Thyroid gland (tissue), 4 donors: ENCODE measurements at places on chromosomes 4 and X. TPM values are rescaled to one million over a fixed set of nuclear protein-coding genes. Genes with fewer than 3 reads are reported as not detected.

The MAPK10 gene
- 78.2 TPM for total RNA-seq

The ARHGAP24 gene
- 54.4 TPM for total RNA-seq

The CNGA1 gene
- 0.34 TPM for total RNA-seq

The MMRN1 gene
- total RNA-seq, result 156 TPM

- DNase-seq, result no peak
Measured at GRCh38 chr4:6910960-6911874, 1.6 kb downstream of the TBC1D14 start.

- DNase-seq, result no peak
Measured at GRCh38 chr4:148057516-148057915, 325.6 kb downstream of the ARHGAP10 start.

DNA sequence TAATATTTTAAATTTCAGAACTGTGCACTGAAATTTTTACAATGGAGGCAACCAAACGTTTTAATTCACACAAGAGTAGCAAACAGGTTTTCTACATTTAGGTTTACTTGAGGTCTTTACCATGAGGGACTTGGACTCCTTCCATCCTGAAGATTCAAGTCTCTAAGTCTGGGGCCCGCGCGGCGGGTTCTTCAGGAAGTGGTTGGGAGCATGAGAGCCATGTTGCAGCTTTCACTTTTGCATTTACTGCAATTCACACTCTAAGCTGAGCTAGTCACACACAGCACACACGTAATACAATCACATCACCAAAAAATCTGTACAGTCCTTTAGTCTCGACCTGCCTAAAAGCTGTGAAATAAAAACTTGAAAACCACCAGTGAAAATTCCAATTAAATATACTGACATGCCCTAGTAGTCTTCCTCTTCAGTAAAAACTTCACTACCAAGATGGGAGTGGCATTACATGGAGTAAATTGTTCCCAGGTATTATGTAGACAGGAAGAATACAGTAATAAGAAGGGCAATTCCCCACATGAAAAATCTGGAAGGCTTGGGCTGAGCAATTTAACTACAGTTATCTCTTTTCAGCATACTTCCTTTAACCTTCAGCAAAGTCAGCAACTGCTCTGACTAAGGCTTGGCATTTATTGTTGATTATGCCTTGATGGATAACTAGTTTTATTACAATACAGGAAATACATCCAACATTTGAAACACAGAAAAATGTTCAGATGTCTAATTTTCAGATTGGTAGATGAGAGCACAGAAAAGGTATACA is 571.1 kb upstream of the DIPK2B start:
- DNase-seq, result no peak

DNA sequence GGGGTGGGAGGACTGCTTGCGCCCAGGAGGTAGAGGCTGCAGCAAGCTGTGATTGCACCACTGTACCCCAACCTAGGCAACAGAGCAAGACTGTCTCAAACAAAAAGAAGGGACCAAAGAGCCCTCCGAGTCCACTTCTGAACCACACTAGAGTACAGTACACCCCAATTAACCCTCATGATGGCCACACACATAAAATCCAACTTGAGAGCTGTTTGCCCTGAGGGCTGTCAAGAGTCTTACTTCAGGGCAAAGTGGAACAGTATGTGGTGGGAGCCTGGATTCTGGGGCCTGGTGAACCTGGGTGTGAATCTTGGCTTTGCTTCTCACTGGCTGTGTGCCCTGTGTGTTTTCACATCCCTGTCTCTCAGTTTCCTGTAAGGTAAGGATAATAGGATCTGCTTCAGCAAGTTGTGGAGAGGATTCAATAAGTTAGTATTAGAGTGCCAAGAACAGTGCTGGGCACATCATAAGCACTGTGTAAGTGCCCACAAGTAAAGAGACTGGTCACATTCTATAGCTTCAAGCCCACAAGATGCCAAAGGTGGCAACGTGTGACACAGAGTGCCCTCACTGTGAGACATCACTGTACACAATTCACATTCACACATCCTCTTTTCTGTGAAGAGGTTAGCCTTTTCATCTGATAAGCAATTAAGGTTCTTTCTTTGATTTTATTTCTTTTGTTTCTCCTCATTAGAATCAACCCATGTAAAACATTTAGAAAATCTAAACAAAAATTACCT is 52.1 kb downstream of the LEF1 start:
- no peak for DNase-seq

DNA sequence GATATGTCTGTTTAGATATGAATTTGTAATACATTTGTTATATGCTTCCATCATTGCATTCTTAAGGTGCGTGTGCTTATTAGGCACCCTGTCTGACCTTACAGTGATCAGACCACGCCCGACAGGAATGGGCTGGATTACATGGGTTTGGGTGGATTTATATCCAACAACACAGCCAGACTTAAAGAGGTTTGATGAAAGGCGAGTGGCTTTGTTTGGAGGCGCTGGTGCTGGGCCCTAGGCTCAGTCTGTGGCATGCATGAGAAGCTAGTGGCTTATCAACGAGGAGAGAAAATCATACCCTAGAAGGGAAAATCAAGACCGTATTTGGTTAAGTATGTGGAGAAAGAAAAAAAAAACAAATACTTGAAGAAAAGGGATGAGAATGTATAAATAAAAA is 80.7 kb downstream of the STOX2 start:
- no peak for DNase-seq

DNA sequence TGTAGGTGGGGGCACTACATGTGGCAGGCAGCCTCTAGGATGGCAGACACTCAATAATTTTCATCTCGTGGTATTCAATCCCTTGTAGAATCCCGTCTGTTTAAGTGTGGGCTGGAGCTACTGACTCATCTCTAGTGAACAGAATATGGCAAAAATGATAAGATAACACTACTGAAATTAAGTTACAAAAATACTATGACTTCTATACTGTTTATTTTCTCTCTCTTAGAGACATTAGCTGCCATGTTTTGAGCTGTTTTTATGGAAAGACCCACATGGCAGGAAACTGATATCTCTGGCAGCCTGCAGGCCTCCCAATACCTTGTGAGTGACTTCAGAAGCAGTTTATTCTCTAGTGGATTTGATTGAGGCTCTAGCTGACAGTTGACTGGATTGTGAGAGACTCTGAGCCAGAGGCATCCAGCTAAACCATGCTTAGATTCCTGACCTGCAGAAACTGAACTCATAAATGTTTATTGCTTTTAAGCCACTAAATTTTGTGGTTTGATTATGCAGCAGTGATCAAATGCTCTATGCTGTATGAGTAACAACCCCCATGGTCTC is 298.8 kb upstream of the CTSO start:
- no peak for DNase-seq

DNA sequence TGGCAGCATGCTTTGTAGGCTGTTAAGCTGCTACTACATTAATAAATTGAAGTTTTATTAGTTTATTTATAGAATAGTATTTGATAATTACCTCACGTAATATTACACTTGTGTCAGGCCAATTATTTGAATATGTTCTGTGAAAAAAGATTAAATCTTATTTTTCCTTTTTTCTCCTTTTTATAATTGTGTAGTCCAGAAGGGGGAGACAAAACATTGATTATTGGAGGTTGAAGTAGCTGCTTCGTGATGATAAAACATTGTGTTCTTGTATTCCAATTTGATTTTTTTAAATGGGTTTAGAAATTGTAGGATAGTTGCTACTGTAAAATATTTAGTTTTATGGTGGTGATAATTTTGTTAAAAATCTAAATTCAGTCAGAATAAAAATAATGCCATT is 85.7 kb downstream of the DIAPH2 start:
- DNase-seq, result no peak

DNA sequence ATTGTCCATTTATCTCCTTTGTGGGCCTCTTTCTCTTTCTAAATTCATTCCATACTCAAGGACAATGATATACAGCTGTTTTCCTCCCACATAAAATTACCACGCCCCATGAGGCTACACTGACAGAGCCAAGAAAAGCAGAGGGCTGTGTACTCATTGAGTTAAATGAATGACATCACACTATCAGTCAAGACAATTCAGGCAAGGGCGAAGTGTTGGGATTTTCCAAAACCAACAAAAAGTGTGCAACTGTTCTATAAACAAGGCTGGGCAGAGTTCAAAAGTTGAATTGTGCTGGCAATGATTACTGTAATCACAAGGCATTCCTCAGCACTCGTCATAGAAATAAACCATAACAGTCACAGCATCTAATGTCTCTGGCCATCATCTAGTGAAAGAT is 799.6 kb upstream of the DIAPH2 start:
- no peak for DNase-seq

DNA sequence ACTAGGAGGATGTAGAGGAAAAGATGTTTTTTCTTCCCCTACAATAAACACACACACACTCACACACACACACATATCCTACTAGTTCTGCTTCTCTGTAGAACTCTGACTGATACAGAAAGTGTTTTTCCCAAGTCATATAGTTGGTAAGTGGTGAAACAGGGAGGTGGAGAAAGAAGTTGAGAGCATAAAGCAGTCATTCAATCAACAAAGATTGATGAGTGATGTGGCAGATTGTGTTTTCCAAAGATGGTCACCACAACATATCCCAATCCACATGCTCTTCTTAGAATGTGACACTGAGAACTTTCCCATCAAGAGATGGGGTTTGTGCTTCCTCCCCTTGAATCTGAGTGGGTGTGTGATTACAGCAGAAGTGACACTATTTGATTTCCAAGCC is 123.4 kb upstream of the ATP6AP2 start:
- DNase-seq, result no peak

- DNase-seq, result no peak
Measured at GRCh38 chr4:84574069-84574720, 8.7 kb upstream of the CDS1 start.

GRCh38 chr4:7569810-7570783 is 135.4 kb upstream of the PSAPL1 start:
- no peak for DNase-seq
